ENCODE measurements at places on chromosomes 13 and 19. TPM values are rescaled to one million over a fixed set of nuclear protein-coding genes. Genes with fewer than 3 reads are reported as not detected.

The TEAD2 gene
- 4.3 TPM for total RNA-seq

- no peak for DNase-seq
Observed at GRCh38 chr13:95387733-95388207, 86.5 kb upstream of the ABCC4 start.

- DNase-seq: no peak
Observed at GRCh38 chr13:95624020-95624419, 20.5 kb downstream of the DZIP1 start.

- no peak for DNase-seq
Observed at GRCh38 chr13:108925070-108925469, 295.7 kb downstream of the MYO16 start.

The PROZ gene
- not detected for total RNA-seq

DNA sequence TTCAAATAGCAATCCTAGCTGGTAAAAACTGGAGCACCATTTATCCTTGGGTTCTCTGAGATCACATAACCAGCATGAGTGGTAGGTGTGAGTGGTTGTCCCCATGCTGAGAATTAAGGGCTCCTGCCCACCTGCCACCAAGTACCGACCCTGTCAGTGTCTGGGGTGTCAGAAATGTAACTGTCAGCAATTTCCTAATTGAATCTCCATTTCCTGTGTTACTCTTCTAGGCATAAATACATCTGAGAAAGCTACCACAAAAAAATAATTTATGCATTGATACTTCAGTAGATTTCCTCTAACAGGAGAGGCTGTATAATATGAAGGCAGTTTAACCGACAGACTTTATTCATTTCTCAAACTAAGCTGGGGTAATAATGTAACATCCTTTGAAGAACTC, 25.1 kb downstream of the CPB2 start:
- no peak for DNase-seq

- no peak for DNase-seq
Observed at GRCh38 chr13:99311137-99311536, 3.9 kb upstream of the GPR183 start.

DNA sequence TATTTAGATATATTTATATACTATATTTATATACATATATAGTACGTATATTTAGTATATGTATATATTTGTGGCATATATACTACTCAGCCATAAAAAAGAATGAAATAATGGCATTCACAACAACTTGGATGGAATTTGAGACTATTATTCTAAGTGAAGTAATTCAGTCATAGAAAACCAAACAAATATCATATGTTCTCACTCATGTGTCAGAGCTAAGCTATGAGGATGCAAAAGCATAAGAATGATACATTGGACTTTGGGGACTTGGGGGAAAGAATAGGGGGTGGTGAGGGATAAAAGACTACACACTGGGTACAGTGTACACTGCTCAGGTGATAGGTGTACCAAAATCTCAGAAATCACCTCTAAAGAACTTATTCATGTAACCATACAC, 1015.7 kb downstream of the EFNB2 start:
- DNase-seq: no peak

DNA sequence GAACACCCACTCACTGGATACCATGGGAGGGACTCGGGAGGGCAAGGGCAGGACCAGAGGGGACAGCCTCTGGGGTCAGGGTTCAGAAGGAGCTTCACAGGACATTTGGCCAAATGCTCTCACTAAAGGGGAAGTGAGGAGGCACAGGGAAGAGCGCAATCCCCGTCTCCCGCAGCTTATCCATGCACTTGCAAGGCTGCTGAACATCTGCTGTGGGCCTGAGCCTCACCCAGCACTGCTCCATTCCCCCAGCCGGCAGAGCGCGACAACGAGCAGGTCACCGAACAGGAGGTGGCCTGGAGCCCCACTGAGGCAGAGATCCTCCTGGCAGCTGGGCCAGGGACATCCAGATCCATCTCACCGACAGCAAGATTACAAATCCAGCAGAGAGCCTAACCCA, 23.3 kb downstream of the ELAVL1 start:
- no peak for DNase-seq

GRCh38 chr19:42508892-42509444, 19.3 kb downstream of the CEACAM1 start:
- DNase-seq: no peak

The ZNF763 gene
- 3.3 TPM for total RNA-seq

DNA sequence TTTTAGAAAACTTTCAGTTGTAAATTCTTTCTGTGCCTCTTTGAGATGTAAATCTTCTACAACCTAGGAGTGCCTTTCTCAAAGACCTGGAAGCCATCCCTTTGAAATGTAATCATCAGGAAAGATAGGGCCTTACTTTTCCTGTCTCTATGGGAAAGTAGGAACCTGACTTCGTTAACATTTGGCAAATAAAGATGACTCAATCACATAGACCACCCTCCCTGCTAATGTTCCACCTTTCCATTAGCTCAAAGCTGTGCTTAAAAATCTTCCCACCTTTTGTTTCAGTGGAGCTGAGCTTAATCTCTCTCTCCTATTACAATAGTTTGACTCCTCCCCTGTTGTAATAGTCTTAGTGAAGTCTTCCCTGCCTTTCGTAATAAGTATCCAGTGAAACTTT, 247.7 kb downstream of the OLFM4 start:
- no peak for DNase-seq

GRCh38 chr19:16077984-16078758, 1.9 kb downstream of the TPM4 start:
- peak; percentile 77 for DNase-seq

The TTC9B gene
- not detected for total RNA-seq

GRCh38 chr19:6232601-6233055, 47.1 kb downstream of the MLLT1 start:
- no peak for DNase-seq

The F10 gene
- total RNA-seq: 3.0 TPM

GRCh38 chr19:57778336-57778735, 8.9 kb downstream of the ZNF586 start:
- DNase-seq: peak; percentile 82

GRCh38 chr13:97468331-97468730, 34.4 kb downstream of the RAP2A start:
- DNase-seq: no peak

The SLITRK6 gene
- total RNA-seq: 4.5 TPM

DNA sequence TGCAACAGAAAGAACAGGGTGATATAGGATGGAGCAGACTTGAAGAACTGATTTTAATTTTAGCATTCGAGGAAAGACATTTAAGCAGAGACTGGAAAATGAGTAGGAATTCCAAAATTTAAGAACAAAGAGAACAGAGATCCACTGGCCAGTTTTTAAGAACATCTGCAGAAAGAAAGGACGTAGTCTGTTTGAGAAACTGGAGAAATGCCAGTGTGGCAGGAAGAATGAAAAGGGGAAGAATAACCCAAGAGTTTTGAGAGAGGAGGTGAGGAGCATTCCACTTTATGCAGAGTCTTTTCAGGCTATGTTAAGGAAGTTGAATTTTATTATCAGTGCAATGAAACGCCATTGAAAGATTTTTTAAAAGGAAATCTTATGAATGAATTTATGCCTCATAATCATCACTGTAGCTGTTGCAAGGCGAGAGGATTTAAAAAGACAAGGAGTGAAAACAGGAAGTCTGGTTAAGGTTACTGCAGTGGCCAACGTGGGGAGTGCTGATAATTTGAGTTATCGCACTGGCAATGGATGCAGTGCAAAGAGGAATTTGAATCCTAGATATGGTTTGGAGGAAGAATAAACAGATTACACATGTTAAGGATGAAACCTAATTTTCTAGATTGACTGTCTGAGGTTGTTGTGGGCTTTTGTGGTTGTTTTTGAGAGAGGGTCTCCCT, 253.8 kb downstream of the DACH1 start:
- DNase-seq: no peak

The PNMA8B gene
- 0.14 TPM for total RNA-seq

DNA sequence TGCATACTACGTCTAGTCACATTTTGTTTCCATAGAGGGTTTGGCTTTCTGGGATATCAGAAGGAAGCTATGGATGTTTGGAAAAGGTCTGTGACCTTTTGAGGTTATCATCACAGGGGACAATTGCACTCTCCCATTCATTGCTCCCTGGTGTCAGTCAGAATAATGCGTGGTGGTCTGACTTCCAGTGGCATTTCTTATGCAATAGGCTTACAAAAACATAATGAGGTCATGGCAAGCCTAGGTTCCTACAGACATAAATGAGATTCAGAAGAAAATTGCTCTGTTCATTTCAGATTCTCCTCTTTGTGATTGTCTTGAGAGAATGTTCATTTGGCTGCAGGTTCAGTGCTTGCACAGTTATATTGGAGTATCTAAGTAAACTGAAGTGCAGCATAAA, 54.6 kb downstream of the ARHGAP35 start:
- DNase-seq: no peak

DNA sequence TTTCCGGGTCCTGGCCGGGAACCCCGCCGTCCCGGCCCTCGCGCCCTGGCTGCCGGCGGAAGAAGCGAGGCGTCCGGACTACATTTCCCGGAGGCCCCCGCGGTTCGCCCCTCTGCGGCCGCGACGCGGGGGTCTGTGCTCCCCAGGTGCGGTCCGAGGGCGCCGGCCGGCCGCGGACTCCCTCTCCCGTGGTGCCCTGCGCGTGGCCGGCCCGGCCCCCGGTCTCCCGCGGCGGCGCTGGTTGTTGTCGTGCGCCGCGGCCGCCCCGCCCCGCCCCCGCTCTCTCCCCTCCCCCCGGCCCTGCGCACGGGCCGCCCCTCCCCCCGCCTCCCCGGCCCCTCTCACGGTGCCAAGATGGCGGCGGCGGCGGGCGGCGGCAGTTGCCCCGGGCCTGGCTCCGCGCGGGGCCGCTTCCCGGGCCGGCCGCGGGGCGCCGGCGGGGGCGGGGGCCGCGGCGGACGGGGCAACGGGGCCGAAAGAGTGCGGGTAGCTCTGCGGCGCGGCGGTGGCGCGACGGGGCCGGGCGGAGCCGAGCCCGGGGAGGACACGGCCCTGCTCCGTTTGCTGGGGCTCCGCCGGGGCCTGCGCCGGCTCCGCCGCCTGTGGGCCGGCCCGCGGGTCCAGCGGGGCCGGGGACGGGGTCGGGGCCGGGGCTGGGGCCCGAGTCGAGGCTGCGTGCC, at the start of gene KMT2B:
Gene KMT2B, plus strand, starts transcription at position 339 of the 680 bp plus-strand sequence. Its CDS starts 16 bp downstream, at position 355.
- DNase-seq: no peak

- DNase-seq: no peak
Observed at GRCh38 chr19:49799271-49799797, 13.8 kb downstream of the FUZ start.

- DNase-seq: no peak
Observed at GRCh38 chr13:37956536-37956935, 87.0 kb upstream of the TRPC4 start.

The NRTN gene
- total RNA-seq: 1.8 TPM

The SIGLEC7 gene
- 0.18 TPM for total RNA-seq

GRCh38 chr13:31528176-31528575, 211.2 kb upstream of the RXFP2 start:
- no peak for DNase-seq

- DNase-seq: no peak
Observed at GRCh38 chr19:21789466-21790085, 22.2 kb upstream of the ZNF100 start.

The ZNF835 gene
- 0.89 TPM for total RNA-seq

GRCh38 chr13:49584771-49585182, 581 bp downstream of the RCBTB1 start:
- DNase-seq: no peak

DNA sequence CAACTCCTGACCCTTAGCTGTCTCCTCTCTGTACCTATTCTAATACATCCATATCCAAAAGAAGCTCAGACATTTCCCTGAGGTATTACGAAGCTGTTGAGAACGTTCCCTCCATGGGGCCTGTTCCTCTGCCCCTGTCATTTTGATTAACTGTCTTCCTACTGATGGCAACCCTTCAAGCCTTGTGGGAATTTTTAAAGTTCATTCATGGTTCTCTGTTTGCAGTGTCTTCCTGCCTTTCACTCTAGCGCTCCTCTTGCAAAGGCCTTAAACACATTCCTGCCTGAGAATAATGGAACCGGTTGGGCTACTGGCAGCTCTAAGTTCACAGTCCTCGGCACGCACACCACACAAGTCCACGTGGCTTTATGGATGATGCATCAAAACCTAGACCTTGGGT, 66.1 kb downstream of the LHFPL6 start:
- DNase-seq: peak; percentile 26

DNA sequence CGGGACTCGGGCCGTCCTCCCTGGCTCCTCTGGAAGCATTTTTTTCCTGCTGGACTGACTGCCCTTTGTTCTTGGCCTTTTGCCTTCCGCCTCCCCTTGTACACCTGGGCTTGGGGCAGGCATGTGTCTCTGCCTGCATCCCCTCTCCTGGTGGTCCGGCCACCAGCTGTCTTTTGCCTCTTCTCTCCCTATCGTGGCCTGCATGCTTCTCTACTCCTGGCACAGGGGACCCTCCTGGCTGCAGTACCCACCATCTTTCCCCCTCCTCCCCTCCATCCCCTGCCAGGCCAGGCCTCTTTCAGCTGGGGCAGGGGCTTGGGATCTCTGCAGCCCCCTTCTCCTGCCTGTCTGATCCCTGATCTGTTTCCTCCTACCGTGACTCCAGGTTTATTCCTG, 12.1 kb downstream of the WTIP start:
- DNase-seq: no peak

The FAM124A gene
- total RNA-seq: 4.7 TPM

DNA sequence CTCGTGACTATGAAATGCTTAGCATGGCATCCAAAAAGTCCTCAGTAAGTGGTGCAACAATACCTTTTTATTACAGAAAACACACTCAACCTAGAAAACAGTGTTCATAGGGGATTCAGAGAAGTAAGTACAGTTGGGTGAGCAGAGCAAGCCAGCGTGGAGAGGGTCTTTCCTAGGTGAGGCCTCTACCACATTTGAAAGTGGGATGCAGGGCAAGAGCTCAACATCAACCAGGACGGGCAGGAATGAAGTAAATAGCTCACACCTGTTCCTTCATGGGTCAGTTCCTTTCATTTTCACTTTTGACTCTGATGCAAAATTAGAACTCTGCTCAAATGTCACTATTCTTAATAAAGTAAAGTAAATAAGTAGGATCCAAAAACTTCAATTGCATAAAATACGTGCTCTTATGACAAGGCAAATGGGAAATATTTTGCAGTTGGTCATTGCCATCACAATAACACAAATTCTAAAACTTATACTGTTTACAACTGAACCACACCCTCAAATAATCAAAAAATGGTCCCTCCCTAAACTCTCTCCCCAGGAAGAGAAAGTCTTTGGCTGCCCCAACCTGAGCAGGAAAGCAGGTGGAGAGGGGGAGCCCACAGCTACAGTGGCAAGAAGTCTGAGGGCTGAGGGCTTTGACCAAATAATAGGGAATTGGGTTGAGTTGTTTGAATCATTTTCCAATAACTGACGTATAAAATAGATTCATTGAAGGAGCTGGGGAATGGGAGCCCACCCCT, 20.2 kb downstream of the CHAMP1 start:
- no peak for DNase-seq
